ENCODE measurements at places on chromosomes 1 and 21.

DNA sequence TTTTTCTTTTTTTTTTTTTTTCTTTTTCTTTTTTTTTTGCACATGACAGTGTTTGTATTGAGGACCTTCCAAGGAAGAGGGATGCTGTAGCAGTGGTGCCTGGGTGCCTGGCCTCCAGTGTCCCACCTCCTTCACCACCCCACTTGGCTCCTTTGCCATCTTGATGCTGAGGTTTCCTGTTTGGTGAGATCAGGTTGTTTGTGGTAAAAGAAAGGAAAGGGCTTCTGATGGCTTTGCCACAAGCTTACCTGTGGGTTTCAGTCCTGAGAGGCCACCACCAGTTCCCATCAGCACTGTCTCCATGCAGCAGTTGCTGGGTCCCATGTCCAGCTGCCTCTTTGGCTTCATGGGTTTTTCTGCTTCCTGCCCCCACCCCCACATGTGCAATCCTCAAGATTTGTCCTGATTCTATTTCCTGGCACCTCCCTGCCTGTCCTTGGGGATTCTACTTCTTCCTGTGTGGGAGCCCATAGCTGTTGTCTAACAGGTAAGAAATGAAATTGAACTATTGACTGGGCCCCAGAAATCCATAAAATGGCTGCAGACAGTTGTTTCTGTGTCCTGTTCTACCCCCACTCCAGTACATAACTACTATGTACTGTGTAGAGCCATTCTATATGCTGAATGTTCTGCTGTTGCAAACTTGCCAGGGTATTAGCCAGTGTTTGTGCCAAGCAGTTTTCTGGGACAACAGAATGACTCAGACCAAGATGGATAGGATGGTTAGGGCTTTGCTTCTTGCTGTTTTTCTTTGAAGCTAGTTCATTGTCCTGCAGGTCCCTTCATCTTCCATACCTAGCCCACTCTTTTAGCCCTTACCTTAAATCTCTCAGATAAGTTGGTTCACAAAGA lies 4.2 kb upstream of the CCDC28B start:
- DNase-seq: no peak

GRCh38 chr1:195141294-195141693 lies 1466.9 kb downstream of the KCNT2 start:
- no peak for DNase-seq

DNA sequence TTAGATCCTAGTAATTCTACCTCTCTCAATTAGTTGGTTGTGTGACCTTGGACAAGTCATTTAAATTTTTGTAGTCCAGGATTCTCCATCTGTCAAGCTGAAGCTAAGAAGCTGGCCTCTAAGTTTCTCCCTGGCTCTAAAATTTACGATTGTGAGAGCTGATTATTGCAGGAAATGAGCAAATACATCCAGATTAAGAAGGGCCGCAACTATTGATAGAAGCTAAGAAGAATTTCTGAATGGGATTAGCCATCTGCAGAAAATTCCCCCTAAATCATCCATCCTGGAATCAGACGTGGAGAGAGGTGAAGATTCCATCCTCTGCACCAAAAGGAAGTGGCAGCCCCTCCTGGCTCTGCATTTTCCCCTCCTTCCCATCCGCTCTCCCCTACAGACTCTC lies 55.0 kb downstream of the HIVEP3 start:
- DNase-seq: no peak

DNA sequence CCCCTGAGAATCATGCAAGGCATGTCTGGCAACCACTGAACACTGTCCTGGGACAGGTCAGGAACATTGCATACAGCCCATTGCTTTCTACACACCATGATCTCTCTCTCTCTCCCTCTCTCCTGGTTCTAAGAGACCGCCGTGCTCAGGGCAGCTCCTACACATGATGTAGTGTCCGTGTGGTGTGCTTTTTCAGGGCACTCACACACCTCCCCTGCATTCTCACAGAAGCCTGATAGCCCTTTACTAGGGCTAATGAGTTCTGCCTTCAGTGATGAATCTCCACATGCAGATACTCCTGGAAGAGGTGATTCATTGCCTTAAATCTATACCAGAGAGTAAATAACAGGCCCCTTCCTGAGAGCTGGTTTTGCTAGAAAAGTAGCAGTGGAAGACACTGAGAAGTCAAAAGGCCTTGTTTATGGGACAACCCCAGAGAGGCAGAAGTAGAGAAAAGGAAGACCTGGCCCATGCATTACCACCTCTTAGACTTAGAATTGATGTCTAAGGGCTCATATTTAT lies 7.2 kb upstream of the OLFML2B start:
- DNase-seq: no peak

- DNase-seq: peak; percentile 10
Observed at GRCh38 chr1:97063532-97063931, 341.9 kb downstream of the PTBP2 start.

DNA sequence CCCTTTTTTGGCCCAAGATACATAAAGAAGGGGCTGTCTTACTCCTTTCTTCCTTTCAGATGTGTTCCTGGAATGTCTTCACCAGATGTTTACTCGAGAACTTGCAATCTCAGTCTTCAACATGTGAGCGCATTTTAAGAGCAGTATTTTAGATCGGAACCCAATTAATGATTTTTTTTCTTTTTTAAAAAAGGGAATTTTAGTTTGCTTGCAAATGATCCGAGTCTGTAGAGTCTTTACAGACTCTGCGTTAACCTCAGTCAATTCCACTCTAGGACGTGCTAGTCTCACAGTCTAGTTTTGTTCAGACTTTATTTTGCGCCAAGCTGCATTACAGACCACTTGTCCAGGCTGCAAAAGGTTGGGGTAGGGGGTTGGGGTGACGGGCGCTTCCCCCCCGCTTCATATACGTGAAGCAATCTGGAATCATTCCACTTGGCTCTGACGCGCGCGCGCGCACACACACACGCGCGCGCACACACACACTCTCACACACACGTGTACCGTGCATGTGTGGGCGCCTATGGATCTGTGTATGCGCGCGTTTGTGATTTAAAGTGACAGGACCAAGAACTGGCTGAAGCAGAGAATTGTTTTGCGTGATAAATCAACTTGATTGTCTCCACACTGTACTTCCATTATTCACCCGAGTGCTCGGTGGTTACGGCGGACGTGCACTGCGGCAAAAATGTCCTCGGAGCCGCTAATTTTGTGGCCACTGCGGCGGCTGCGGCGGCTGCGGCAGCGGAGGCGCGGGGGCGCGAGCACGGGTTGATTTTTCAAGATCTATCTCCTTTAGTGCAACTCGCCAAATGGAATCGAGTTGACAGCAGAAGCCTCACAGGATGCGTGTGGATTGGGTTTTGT lies 25.6 kb upstream of the NFIA start:
- DNase-seq: peak; percentile 58

GRCh38 chr1:179879797-179880196 lies 2.2 kb upstream of the TOR1AIP2 start:
- no peak for DNase-seq

GRCh38 chr1:220787069-220787619 lies 431 bp downstream of the MTARC1 start:
- DNase-seq: no peak

DNA sequence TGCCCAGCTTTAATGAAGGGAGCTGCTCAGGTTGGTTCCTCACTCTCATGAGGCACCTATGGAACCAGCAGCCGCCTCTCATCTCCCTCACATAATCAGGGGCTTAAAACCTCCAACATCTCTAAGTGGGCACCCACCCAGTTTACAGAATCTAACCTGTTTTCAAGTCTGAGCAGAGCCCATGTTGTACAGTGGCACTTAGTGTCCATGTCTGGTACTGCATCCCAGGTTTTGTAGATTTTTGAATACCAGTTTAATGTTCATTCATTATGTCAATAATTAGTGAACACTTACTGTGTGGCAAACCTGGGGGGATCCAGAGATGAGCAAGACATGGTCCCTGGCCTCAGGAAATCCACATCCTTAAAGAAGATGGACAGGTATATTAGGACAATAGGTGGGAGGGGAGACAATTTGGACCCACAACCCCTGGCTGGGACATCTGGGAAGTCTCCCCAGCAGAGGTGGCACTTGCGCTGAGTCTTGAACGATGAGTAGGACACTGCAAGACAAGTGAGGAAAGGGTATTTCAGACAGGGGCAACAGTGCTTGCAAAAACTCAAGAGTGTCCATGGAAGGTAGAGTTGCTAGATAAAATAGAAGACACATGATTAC lies 83.3 kb downstream of the LACTBL1 start:
- DNase-seq: peak; percentile 20

- DNase-seq: peak; percentile 70
Observed at GRCh38 chr1:236608930-236609726, 4.8 kb upstream of the HEATR1 start.

GRCh38 chr1:30331415-30332065 lies 391.8 kb downstream of the MATN1 start:
- no peak for DNase-seq

- DNase-seq: no peak
Observed at GRCh38 chr1:110718452-110718851, 43.7 kb upstream of the KCNA3 start.

- peak; percentile 83 for DNase-seq
Observed at GRCh38 chr1:155176544-155177071, 3.0 kb downstream of the TRIM46 start.

GRCh38 chr1:8649027-8649426 lies 168.4 kb downstream of the RERE start:
- DNase-seq: no peak

- DNase-seq: no peak
Observed at GRCh38 chr1:16186655-16187235, 25.7 kb downstream of the ARHGEF19 start.

GRCh38 chr21:31354604-31355443 lies 10.8 kb upstream of the TIAM1 start:
- no peak for DNase-seq

DNA sequence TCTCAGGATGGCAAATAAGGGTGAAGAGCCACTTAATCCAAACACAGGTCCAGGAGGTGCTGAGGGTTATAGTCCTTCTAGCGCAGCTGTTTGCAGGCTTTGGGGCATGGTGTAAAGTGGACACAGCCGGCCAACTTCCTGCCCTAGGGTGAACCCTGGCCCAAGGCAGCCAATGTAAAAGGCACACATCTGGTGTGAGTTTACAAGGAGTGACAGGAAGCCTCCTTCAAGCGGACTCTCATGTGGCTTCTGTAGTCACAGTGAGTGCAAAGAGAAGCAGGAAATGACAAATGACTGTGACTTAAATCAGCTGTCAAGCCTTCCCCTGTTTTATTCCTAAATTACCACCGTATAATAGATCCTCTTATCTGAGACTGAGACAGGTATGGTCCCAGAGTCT lies 213.0 kb downstream of the CRB1 start:
- DNase-seq: no peak

- no peak for DNase-seq
Observed at GRCh38 chr1:227900571-227901051, 47.1 kb downstream of the WNT9A start.

DNA sequence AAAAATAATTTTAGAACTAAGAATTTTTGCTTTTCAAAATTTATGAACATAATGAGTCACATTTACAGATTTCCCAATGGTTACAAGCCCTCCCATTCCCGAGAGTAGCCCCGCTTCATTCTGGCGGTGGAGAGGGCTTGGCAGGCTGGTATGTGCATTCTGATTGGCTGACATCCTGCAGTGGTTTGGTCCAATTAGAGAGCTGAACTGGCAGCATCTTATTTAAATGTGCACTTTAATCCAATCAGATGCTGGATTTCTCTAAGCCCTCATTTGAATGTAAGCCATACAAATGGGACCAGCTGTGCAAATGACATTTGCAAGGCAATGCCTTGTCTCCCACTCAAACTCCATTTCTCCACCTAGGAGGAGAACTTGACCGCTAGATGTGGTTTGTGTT lies 18.0 kb upstream of the TRIM17 start:
- no peak for DNase-seq

DNA sequence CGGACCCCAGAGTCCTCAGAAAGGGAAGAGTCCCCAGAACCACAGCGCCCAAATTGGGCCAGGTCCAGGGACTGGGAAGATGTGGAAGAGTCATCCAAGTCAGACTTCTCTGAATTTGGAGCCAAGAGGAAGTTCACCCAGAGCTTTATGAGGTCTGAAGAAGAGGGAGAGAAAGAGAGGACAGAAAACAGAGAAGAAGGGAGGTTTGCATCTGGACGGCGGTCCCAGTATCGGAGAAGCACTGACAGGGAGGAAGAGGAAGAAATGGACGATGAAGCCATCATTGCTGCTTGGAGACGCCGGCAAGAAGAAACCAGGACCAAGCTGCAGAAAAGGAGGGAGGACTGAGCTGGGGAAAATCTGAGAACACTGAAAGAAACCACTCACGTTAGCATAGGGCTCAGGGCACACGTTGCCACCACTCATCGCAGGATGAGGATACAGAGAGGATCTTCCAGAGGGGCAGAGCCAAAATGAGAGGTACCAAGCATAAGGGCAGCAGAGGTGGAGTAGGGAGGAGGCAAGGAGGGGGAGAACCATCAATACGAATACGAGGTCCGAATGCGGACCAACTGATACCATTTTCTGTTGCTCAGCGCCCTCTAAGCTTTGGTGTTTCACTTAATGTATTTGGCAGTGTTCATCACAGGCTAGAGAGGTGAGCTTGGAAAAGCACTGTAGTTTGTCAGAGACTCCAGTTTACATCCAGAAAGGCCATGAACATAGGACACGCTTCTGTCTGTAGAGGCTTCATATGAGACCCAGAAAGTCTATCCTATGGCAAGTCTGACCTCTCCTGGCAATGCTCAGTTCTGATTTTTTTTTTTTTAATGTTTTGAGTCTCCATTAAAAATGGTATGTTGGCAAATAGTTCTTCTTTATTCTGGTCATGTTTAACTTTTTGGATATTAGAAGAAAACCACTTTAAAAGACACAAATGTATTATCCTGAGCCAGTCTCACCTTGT lies 34.7 kb downstream of the STYXL2 start:
- no peak for DNase-seq

DNA sequence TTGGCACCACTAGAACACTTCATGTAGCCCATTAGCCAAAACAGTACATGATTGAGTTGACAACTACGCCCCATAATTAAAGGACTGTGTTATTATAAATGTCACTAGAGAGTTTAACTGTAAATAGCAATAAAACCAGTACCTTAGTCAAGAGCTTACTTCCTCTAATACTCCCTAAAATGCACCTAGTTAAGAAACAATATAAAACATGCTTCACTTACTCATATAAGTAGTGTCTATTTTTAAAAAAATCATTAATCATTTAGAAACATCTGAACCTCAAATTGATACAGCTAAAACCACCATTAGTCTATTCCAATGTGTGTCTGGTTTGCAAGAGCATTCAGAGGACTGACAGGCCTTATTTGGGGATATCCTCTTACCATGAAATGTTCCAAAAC lies 25.3 kb downstream of the PTP4A2 start:
- DNase-seq: no peak

GRCh38 chr1:208917723-208918122 lies 665.8 kb upstream of the CAMK1G start:
- DNase-seq: no peak

- DNase-seq: peak; percentile 80
Observed at GRCh38 chr1:160789702-160790611, 6.0 kb upstream of the LY9 start.

GRCh38 chr1:63921359-63921758 lies 147.5 kb downstream of the ROR1 start:
- no peak for DNase-seq

- DNase-seq: no peak
Observed at GRCh38 chr1:169330927-169331326, 36.7 kb downstream of the NME7 start.

- peak; percentile 51 for DNase-seq
Observed at GRCh38 chr1:101022294-101022693, 3.3 kb downstream of the DPH5 start.
